ENCODE measurements at places on chromosomes 2 and 18. TPM values are rescaled to one million over a fixed set of nuclear protein-coding genes. Genes with fewer than 3 reads are reported as not detected.

The ARHGAP25 gene
- not detected for polyA plus RNA-seq

The FTCDNL1 gene
- not detected for polyA plus RNA-seq

The IL1F10 gene
- polyA plus RNA-seq, result not detected

The KCNE4 gene
- not detected for polyA plus RNA-seq

The C2orf78 gene
- not detected for polyA plus RNA-seq

The EFEMP1 gene
- 2.3 TPM for polyA plus RNA-seq

The DSC2 gene
- polyA plus RNA-seq, result 14.5 TPM

The COLEC12 gene
- polyA plus RNA-seq, result 0.76 TPM

The LOXL3 gene
- 20.1 TPM for polyA plus RNA-seq

The SYT4 gene
- 167 TPM for polyA plus RNA-seq

The FAM237A gene
- polyA plus RNA-seq, result not detected

The SPTBN1 gene
- polyA plus RNA-seq, result 92.1 TPM

The EPB41L3 gene
- 19.6 TPM for polyA plus RNA-seq

The DPP10 gene
- polyA plus RNA-seq, result 15.1 TPM

The EML6 gene
- 9.9 TPM for polyA plus RNA-seq

The ANKRD29 gene
- 4.9 TPM for polyA plus RNA-seq

The ST3GAL5 gene
- 58.1 TPM for polyA plus RNA-seq

The PARD6G gene
- polyA plus RNA-seq, result 8.8 TPM

The ITGB6 gene
- polyA plus RNA-seq, result 6.1 TPM

The UGT1A8 gene
- not detected for polyA plus RNA-seq

Measured in neural cell (in vitro differentiated cells).